ENCODE measurements at places on chromosomes 16 and 17.

- DNase-seq = no peak
These were observed 14.3 kb upstream of the CES5A start for GRCh38 chr16:55889518-55889917.

DNA sequence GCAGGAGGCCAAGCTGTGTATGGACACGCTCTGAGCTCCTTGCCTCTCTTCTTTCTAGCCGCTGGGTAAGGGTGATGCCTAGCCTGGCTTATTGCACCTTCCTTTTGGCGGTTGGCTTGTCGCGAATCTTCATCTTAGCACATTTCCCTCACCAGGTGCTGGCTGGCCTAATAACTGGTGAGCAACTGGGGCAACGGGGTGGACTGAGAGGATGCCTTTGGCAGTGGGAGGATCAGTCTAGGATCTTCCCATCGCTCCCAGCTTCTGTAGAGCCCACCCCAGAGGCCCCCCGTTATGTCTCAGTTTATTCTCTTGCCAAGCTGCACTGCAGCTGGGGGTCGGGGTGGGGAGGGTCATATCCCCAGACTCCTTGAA lies 4.4 kb downstream of the G6PC3 start:
- no peak for DNase-seq

DNA sequence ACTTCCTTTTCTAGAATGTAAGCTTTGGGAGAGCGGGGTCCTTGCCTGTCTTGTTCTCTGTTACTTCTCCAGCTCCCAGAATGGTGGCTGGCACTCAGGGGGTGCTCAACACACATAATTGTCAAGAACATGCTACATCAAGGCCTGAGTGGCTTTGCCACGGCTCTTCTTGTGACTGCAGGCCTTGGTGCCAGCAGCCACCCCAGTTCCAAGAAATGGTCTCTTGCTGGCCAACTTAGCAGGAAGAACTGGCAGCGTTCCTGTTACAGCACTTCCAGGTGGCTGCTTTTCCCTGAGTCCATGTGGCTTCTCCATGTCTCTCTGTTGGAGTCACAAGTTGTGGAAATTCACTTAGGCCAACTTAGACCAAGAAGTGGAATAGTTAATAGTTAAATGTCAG lies 36.1 kb downstream of the PRKCB start:
- no peak for DNase-seq

GRCh38 chr17:64500487-64500859 lies 3.6 kb upstream of the POLG2 start:
- DNase-seq = no peak

- DNase-seq = no peak
These were observed 279.2 kb upstream of the CDH5 start for GRCh38 chr16:66087308-66087707.

- no peak for DNase-seq
These were observed 2.4 kb upstream of the B9D1 start for GRCh38 chr17:19364699-19365498.

DNA sequence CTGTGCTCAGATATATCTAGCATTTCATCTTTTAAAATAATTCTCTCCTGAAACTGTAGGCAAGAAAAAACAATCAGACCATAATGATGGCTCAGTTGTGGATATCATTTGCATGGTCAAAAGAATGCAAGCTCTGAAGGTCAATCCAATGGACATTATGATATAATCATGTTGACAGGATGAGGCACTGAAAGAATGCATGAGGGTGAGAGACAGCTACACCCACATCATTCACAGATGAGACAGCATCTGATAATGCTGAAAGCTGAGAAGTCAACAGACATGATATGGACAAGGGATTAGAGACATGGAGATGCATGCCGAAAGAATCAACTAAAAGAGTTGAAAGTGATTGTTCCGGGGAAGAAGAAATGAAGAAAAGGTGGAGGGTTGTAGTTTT lies 346.4 kb upstream of the CDH5 start:
- no peak for DNase-seq

- no peak for DNase-seq
These were observed 25.8 kb downstream of the PIK3R5 start for GRCh38 chr17:8939496-8940334.

GRCh38 chr16:24771132-24771778 lies 41.8 kb downstream of the TNRC6A start:
- no peak for DNase-seq

DNA sequence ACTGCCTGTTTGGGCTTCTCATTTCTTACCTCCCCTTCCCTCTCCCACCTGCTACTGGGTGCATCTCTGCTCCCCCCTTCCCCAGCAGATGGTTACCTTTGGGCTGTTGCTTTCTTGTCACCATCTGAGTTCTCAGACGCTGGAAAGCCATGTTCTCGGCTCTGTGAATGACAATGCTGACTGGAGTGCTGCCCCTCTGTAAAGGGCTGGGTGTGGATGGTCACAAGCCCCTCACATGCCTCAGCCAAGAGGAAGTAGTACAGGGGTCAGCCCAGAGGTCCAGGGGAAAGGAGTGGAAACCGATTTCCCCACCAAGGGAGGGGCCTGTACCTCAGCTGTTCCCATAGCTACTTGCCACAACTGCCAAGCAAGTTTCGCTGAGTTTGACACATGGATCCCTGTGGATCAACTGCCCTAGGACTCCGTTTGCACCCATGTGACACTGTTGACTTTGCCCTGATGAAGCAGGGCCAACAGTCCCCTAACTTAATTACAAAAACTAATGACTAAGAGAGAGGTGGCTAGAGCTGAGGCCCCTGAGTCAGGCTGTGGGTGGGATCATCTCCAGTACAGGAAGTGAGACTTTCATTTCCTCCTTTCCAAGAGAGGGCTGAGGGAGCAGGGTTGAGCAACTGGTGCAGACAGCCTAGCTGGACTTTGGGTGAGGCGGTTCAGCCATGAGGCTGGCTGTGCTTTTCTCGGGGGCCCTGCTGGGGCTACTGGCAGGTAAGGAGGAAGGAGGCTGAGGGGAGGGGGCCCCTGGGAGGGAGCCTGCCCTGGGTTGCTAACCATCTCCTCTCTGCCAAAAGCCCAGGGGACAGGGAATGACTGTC lies at the start of gene CD68:
TSS of gene CD68 (plus strand) at position 638 of the 833 bp plus-strand sequence. CDS start at position 678, 40 bp downstream.
- DNase-seq = peak; percentile 88

DNA sequence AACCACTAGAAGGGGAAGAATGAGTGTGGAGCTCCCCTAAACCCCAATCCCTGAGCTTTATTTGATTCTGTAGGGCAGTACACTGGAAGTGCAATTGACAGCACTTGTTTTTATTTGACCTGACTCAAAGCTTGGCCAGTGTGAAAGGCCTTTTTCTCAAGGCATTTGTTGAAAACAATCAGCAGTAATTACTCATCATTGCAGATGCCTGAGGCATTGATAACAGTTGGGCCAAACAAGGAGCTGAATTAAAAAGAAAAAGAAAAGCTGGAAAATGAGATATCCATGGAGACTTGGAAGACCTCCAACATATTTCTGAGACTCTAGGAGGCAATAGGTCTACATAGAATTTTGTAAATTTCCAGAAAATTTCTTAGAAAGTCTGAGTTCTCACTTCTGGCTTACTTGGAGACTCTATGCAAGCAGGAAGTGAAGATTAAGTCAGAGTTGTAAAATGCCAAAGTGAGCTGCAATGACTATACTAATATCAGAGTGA lies 200.8 kb upstream of the KCNJ16 start:
- DNase-seq = no peak

GRCh38 chr16:69056421-69056820 lies 49.0 kb upstream of the HAS3 start:
- no peak for DNase-seq

GRCh38 chr17:19485800-19486340 lies 47.8 kb upstream of the SLC47A1 start:
- DNase-seq = no peak

- DNase-seq = no peak
These were observed 102.8 kb downstream of the CMIP start for GRCh38 chr16:81547194-81547938.

DNA sequence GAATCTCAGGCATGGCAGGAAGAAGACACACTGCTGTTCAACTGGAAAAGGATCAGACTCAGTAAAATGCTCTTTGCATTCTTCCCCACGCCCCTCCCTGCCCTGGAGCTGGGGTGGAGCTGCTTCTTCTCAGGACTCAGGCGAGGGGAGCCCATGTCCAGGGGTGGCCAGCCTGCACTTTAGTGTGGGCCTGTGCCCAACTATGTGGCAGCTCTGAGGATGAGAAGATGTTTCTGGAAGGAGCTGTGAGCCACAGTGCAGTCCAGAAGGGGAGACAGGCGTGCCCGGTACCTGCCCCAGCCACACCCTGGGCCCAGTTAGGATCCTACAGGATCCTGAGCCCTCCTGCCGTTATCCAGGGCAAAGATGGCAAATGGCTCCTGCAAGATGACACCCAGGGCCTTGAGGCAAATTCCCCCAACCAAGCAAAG lies 120.3 kb downstream of the ANKRD11 start:
- no peak for DNase-seq

GRCh38 chr17:42312285-42313130 lies 24.2 kb downstream of the STAT5A start:
- DNase-seq = peak; percentile 82

DNA sequence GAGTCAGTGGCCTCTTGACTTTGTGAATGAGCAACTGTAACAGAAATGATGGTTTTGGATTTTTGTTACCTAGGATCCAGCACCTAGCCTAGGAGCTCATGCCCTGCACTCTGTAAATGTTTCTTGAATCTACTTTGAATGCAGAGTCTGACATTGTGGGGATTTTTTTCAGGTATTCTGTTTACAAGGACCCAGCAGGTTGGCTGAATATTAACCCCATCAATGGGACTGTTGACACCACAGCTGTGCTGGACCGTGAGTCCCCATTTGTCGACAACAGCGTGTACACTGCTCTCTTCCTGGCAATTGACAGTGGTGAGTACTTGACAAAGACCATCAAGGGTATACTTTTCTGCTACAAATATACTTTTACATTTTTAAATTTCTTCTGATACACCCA lies 59.8 kb upstream of the HSBP1 start:
- DNase-seq = no peak

- DNase-seq = no peak
These were observed 62.6 kb upstream of the ERN1 start for GRCh38 chr17:64192589-64192988.

DNA sequence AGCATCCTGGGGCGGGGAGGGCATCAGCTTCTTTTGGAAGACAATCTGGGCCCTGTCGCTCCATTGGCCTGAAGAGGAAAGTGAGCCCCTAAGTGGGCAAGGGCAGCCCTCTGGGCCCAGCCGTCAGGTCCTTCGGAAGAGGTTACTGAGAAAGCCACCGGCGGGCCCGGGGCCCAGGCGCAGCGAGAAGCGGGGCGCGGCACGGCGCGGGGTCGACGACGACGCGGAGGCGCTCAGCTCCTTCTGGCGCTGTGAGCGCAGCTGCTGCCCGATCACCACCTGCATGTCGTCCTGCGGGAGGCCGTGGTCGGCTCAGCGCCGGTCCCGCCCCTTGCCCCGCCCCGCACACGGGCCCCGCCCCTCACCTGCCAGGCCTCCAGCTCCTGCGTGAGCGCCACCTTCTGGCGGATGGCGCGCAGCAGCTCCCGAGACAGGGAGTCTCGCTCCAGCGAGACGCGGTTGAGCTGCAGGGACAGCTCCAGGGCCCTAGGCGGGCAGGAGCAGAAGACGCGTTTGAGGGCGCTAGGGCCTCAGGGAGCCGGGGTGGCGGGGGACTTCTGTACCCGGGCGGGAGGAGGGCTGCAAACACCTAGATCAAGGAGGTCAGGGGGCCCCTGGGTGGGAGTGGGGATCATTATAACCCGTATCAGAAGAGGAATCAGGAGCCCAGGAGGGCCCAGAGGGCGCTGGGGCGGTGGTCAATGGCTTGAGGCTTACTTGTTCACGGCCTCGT lies 4.3 kb downstream of the THOC6 start:
- peak; percentile 94 for DNase-seq
